ENCODE measurements at places on chromosomes 7 and 10.

DNA sequence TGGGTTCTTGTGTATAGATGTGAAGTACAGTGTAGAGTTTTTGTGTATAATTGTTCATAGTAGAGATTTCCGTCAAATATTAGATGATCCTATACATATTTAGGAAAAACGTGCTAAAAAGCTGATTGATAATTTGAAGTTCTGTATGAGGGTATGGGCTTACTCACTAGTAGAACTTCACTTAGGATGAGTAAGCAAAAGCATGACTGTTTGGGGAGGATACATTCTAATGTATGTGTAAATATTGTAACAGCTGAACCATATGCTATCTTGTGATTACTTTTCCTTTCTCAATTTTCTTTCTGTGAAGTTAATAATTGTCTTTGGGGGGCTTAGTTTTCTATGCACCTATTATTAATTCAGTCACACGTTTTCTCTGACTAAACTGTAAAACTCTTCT is 53.2 kb upstream of the PDK4 start:
- ATAC-seq: no peak

DNA sequence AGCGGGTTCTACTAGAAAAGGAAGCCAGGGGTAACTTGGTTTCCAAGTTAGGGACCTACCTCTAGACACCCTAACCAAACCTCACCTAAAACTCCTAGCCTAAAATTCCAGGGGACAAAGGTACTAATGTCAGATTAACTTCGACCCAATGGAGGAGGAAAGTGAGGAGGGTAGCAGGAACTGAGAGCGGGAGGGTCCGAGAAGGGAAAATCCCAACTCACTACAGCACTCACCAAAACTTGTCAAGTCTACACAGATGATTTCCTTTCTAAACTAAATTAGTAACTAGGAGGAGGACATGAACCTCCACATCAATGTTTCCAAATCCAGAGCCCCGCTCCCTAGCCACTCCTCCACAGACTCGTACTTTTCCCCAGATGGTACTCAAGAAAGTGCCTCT is 22.6 kb downstream of the CHCHD3 start:
- no peak for ATAC-seq

GRCh38 chr10:71622154-71622526 is 97.4 kb downstream of the C10orf105 start:
- no peak for ATAC-seq

DNA sequence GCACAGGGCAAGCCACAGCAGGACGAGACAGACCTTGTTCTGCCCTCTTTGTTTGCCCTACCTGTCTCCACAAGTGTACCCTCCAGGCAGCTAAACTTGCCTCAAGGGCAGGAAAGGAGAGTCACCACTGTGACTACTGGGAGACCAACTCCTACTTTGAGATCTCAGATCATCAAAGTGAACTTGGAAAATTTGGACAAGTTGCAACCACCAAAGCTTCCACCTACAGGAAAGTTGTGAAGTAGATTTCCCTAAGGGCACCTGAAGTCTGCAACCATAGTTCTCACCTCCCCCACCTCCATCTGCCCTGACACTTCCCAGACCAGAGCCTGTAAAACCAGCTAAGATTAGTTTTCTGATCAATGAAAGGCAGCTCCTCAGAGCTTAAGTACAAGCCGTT is 2.5 kb upstream of the WDR91 start:
- ATAC-seq: peak; percentile 44

DNA sequence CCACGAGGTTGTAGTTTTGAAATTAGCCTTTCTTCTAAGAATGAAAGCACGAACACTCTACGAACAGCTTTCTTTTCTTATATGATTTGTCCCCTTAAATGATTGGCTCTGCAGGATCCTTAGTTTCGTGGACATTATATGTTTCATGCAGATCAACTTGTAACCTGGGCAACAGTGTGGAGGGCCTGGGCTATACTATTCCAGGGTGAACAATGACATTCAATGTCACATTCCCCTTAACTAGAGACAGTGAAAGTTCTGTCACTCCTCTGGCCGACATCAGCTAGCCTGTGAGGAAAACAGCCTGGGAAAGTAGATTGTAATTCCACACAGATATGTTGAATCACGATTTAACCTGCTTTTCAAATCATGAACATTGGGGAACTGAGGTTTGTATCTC is 23.4 kb downstream of the TAS2R16 start:
- ATAC-seq: no peak

GRCh38 chr7:25779002-25779546 is 372.9 kb upstream of the NFE2L3 start:
- ATAC-seq: no peak
